ENCODE measurements at places on chromosomes 5 and 9. TPM values are rescaled to one million over a fixed set of nuclear protein-coding genes. Genes with fewer than 3 reads are reported as not detected.
A peak's percentile ranks its signal among the peaks of the same experiment; 100 is the strongest.

GRCh38 chr5:58012801-58013315 is 447.0 kb downstream of the PLK2 start:
- no peak for DNase-seq

- DNase-seq = no peak
Measured at GRCh38 chr9:38282756-38283155, 109.7 kb upstream of the ALDH1B1 start.

DNA sequence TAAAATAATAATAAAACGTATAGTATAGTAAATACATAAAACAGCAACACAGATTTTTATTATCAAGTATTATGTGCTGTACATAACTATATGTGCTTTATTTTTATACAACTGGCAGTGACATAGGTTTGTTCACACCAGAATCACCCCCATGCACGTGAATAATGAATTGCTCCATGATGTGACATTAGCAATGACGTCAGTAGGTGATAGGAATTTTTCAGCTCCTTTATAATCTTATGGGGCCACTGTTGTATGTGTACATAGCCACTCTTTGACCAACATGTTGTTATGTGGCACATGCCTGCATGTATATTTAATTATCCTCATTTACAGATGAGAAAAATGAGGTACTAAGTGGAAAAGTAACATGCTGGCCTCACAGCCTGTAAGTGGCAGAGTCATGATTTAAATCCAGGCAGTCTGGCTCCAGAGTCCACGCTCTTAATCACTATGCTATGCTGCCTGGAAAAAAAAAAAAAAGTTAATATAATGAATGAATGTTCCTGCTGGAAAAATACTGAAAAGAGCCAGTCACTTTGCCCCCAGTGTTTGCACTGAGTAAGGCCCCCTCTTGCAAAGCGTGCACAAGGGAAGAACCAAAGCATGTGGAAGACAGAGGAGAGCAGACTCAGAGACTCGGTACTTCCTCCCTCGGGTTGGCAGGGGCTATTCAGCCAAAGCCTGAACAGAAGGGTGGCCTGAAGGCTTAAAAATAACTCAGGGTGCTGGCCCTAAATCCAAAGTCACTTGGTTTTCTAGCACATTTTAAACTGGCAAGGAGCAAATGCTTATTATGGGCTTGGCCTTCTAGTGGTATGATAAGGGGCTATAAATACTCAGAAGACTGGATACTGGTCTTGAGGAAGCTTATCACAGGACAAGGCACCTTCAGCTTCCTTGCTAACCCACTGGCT is 206.8 kb downstream of the GLIS3 start:
- DNase-seq = no peak

GRCh38 chr5:170120576-170120975 is 14.9 kb downstream of the FOXI1 start:
- DNase-seq = peak; percentile 3

DNA sequence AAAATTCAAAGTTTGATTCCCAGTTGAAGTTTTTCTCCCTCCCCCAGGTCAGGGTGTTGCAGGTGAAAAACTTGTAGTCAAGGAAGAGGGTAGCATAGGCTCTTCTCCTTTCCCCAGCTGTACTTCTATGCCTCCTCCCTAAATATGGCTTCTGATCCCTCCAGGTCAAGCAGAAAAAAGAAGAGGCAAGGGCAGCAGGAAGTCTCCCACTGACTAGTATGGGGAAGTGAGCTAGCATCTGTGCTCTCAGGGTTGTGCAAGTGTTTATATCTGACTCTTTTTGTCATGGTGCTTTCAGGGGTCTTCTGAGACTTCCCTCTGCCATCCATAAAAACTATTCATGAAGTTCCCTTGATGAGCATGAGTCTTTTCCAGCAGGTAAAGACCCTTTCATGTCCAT is 76.0 kb downstream of the ATPSCKMT start:
- no peak for DNase-seq

DNA sequence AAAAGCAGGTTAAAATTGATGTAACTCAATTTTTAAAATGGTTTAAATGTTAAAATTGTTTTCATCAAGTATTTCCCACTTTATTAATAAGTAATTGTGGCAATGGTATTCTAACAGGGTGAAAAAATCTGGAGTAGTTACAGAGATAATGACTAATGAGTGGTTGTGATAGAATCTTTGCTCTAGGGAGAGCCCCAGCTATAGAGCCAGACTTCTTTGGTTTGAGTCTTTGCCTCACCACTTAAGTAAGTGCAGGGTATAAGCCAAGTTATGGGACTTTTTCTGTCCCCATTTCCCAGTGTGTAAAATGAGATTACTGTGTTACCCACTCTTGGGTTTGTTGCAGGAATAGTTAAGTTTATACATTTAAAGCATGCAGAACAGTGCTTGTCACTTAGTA is 158.1 kb downstream of the FER start:
- peak; percentile 22 for DNase-seq

- no peak for DNase-seq
Measured at GRCh38 chr5:62314213-62314830, 8.3 kb downstream of the KIF2A start.

DNA sequence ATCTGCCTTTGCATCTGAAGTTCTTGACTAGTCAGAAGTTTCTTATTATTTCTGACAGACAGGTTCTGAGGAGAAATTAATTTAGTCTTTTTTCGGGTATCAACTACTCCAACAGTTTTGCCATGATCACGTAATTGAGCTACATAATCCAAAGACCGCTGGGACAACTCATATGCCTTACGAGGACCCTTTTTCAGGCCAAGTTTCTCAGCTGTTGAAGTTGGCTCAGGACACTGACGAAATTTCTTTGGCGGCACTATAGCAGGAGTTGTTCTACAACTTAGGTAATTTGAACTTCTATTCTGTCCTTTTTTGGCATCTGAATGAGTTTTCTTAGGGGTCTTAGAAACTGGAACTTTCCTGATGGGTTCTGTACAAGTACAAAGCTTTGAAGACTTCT is 27.2 kb downstream of the SETX start:
- no peak for DNase-seq

GRCh38 chr9:125255781-125256391 is 5.7 kb upstream of the GAPVD1 start:
- no peak for DNase-seq

GRCh38 chr5:2732850-2733249 is 18.6 kb downstream of the IRX2 start:
- DNase-seq = no peak

- DNase-seq = peak; percentile 86
Measured at GRCh38 chr5:160772854-160773253, 79.2 kb downstream of the ATP10B start.

DNA sequence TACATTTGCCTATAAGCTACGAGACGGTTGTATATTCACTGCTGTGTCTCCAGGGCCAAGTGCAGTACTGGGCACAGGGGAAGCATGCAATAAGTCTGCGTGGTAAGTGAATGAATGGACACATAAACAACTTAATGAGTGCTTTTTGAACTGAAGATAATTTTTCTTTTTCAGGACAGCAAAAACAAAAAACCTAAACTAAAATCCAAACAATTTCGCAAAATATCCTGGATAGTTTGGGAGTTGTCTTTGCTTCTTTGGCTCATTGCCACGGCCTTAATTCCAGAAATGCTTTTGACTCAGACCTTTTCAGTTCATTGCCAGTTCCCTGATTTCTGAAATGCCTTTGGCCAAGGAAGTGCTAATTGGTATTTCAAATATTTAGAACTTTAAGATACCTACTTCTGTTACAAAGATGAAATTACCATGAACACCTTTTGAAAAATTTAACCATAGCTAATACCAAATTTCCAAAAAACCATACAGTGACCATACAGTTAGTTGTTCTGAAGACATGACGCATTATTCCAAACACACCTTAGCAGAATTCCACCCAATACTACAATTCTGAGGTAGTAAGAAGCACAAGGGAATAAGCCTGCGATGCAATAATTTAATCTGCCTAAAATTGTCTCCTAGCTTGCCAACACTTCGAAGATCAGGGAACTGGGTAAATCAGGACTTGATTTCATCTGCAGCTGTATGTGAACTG is 42.8 kb downstream of the TEK start:
- DNase-seq = peak; percentile 83

- DNase-seq = peak; percentile 88
Measured at GRCh38 chr9:8660383-8660782, 860.8 kb upstream of the DMAC1 start.

DNA sequence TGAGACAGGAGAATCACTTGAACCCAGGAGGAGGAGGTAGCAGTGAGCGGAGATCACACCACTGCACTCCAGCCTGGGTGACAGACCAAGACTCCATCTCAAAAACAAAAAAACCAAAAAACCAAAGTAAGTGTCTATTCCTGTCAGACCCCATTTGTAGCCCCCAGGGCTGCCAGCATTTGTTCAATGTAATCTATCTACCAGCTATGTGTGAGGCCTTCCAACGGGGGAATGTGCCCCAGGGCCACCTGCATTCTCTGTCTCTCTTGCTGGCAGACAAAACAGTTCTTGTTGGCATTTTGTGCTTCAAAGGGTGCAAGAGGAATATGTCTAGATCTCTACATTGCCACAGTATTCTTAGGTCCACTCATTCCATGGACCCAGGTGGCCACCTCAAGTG is 34.1 kb downstream of the CD14 start:
- DNase-seq = no peak

- DNase-seq = no peak
Measured at GRCh38 chr9:5718296-5719032, 89.6 kb downstream of the RIC1 start.

GRCh38 chr9:130239741-130240241 is 25.8 kb upstream of the HMCN2 start:
- peak; percentile 86 for DNase-seq

DNA sequence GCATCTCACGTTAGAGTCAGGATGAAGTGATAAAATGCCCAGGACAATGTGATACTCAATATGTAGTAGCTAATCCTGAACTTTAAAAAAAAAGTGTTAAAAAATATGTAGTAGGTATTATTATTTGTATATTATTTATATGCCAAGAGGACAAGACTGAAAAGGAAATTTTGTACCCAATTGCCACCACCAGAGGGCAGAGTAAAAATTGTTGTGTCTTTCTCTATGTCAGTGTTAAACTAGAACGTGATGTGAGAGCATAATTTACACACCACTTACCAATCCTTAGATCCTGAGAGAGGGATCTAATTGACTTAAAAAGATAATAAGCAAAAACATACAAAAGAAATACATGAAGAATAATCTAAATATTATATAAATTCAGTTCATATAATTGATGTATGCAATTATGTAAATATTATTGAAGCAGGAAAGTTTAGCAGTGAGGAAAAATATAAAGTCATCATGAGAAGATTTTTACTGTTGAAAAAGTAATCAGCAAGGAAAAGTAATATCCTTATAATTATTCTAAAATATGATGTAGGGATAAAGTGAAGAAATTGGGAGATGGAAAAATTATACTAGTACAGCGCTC is 288.9 kb downstream of the RAB3C start:
- DNase-seq = peak; percentile 47

DNA sequence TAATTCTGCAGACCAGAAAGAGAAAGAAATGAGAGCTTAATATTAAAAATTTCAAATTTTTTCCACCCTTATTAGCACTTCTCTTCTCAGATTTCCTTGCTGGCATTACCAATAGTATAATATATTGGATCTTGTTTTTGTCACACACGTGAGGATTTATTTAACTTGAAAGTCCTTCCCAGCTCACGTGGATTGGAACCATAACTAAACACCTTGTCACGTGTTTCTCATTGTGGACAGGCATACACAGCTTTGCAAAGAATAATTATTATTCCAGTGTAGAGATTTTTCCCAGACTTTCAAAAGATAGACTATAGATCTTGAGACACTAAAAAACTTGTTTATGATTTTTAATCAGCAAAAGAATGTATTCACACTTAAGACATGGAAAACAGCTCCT is 123.8 kb upstream of the LPAR1 start:
- DNase-seq = no peak

DNA sequence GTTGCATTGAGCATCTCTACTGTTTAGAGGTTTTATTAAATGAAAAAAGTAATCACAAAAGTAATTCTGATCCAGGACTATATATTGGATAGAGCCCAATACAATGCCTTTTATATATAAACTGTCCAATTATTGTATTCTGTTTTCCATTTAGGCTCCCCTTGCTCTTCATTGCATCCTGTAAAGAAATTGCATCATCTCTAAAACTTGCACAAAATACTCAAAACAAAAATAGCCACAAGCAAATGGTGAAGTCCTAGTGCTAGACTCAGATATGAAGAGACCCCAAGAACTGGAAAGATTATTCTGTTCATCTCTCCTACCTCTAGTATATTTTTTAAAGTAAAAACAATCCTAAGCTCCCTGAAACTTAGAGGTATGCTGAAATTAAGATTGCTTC is 195.8 kb downstream of the NNT start:
- no peak for DNase-seq

DNA sequence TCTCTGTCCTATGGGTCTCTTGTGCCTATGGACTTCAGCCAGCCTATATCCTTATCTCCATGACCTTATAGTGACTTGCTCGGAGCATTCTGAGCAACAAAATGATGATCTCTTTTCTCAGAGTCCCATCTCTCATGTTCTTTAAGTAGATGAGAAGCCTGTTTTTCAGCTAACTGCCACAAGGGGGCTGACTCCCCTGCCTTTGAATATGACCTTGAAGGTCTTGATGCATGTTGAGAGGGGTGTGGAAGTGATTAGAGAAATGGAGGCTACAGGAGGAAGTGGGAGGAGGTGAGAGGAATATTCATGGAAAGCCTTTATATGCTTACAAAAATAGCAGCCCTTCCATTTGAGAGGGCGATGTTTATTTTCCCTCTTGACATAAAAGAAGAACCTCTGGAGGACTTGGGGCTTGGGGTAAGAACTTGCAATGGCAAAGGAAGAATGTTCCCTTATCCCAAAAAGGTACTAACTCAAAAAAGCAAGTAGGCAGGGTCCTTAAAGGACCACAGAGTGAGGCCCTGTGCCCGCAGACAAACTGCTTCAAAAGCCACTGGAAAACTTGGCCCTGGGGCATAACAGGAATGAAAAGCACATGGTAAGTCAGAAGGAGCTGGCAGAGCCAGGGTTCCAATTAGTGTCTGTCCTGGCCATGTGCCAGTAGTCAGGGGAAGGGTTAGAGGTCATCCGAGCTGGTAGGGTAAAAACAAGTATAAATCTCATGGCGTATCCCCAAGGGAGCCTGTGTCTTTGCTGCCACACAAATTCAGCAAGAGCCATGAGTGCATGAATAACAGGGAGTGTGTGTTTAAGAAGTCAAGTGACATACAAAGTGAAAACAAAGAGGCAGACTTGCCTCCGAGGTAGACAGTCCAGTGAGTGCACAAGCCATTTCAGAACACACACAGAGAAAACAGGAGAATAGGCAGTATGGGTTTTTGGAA is 39.1 kb downstream of the FGD3 start:
- no peak for DNase-seq

Gene SPATA31E1
- not detected for total RNA-seq

Gene NTRK2
- total RNA-seq = 9.8 TPM

Gene PRR16
- 0.35 TPM for total RNA-seq

Gene C9orf153
- not detected for total RNA-seq

Gene FAM78A
- total RNA-seq = 0.17 TPM

Gene RANBP3L
- under 0.01 TPM for total RNA-seq

Gene FGF10
- not detected for total RNA-seq

Gene NUTM2G
- total RNA-seq = not detected
